ENCODE measurements at places on chromosomes 12 and 14. TPM values are rescaled to one million over a fixed set of nuclear protein-coding genes. Genes with fewer than 3 reads are reported as not detected.

TEX52 gene
- total RNA-seq, result not detected

ZNF839 gene
- 4.6 TPM for total RNA-seq

DNA sequence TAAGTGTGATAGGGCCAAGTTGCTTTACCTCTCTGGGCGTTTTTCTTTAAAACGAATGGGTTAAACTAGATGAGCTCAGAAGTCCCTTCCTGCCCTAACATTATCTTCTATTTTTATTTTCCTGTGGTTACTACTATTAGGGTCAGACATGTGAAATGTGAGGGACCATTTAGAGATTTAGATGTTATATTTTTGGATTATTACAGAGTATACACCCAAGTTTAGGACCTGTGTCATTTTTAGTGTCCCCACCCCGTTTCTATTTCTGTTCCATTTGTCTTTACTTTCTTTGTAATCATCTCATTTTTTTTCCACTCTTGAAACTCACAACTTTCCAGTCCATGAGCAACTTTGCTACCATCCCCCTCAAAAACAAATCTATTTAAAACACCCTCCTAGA is 56.3 kb downstream of the SLC4A8 start:
- no peak for DNase-seq

GRCh38 chr12:66837311-66837627 is 158.4 kb upstream of the GRIP1 start:
- no peak for DNase-seq

- DNase-seq, result no peak
Observed at GRCh38 chr14:95489214-95490137, 27.0 kb downstream of the SYNE3 start.

PMCH gene
- total RNA-seq, result not detected

GRCh38 chr14:76326918-76327689 is 48.8 kb upstream of the ESRRB start:
- DNase-seq, result no peak

COCH gene
- total RNA-seq, result 0.34 TPM

ACSS3 gene
- total RNA-seq, result 0.28 TPM

CLMN gene
- total RNA-seq, result 4.7 TPM

DNA sequence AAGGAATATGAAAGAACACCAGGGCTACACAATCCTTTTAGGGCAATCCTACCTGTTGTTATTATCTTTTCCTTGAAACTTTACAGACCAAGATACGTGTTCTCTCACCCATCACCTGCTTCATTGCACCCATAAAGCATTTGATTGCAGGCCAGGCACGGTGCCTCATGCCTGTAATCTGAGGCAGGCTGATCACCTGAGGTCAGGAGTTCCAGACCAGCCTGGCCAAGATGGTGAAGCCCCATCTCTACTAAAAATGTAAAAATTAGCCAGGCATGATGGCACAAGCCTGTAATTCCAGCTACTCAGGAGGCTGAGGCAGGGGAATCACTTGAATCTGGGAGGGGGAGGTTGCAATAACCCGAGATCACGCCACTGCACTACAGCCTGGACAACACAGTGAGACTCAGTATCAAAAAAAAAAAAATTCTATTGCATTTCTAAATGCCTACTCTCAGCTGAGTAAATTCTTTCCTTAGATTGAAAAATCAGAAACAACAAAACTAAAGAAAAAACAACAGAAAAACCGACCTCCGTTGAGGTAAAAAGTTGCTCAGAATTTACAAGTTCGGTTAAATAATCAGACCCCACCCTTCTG is 183.7 kb upstream of the TMEM132C start:
- DNase-seq, result no peak

OR6C2 gene
- total RNA-seq, result not detected

- DNase-seq, result no peak
Observed at GRCh38 chr12:127078577-127079350, 1188.2 kb upstream of the TMEM132C start.

GRCh38 chr12:74689071-74689655 is 151.5 kb downstream of the ATXN7L3B start:
- DNase-seq, result peak; percentile 11

- DNase-seq, result no peak
Observed at GRCh38 chr14:52124791-52125684, 56.2 kb upstream of the NID2 start.

- no peak for DNase-seq
Observed at GRCh38 chr12:6782850-6783566, 6.3 kb upstream of the CD4 start.

DNA sequence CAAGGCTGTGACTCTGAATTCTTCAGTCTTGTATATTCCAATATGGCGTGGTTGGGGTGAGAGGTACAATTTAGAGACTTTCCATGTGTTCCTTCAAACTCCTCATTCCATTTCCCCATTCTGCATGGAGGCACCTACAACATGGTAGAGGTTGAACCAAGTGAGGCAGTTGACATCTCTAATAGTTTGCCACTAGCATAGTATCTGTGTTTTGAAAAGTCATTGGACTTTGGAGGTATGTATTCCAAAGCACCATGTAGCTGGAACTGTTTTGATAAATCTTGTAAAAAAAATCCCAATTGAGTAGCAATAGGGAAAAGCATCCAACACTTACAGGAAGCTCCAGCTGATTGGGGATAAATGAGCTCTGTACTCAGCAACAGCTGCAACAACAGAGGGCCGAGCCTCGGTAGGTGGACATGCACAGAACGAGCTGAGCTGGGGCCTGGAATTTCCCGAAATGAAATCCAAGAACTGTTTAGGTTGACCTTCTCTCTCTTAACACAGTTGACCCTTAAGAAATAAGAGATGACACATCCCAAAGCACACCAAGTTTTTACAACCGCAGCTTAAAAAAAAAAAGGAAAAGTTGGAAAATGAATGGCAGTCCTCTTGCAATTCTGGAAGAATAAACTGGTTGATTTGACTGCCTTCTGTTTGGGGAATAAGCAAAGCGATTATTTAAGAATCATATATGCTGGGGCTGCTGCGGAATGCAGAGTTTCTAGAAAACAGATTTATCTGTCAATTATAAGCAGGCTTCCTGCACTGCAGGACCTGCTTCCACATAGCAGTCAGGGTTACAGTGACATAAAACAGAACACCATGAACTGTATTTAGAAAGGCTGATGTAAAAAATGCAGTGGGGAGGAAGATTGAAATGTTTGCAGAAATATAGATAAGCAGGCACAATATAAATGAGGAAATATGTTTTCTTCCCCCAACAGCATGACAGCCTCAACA is 194.6 kb upstream of the KRR1 start:
- DNase-seq, result peak; percentile 59

GRCh38 chr12:71591601-71592000 is 72.0 kb downstream of the ZFC3H1 start:
- no peak for DNase-seq

DNA sequence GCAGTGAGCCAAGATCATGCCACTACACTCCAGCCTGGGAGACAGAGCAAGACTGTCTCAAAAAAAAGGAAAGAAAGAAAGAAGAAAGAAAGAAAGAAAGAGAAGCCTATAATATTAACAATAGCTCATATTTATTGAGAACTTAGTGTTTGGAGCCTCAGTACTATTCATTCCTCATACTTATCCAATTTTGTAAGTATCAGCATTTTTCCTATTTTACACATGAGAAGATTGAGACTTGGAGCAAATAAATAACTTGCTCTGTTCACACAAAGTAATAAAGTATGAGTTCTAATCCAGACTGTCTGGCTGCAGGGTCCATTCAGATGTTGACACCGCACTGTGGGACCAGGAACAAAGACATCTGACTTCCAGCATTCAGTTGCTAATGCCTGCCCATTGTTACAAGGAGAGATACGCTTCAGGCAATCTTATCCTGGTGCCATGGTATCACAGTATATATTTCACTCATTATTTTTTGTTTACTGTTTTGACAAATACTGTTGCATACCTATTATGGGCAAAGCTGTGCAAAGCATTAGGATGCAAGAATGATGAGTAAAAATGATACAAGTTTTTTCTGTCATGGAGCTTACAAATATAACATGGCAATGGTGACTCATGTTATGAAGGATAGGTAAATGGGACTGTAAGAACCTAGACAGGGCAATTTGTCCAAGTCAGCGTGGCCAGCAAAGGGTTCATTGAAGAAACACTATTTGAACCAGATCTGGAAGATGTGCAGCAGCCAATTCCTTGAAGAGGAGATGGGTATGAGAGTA is 21.4 kb upstream of the TMTC2 start:
- no peak for DNase-seq

C14orf180 gene
- not detected for total RNA-seq

- no peak for DNase-seq
Observed at GRCh38 chr12:120066341-120066740, 50.2 kb downstream of the RAB35 start.

CCDC196 gene
- total RNA-seq, result not detected

GRCh38 chr12:88471331-88472045 is 108.8 kb downstream of the KITLG start:
- no peak for DNase-seq

- no peak for DNase-seq
Observed at GRCh38 chr12:116055895-116056607, 221.4 kb downstream of the MED13L start.

HCFC2 gene
- 29.8 TPM for total RNA-seq

GUCY2C gene
- not detected for total RNA-seq

DNA sequence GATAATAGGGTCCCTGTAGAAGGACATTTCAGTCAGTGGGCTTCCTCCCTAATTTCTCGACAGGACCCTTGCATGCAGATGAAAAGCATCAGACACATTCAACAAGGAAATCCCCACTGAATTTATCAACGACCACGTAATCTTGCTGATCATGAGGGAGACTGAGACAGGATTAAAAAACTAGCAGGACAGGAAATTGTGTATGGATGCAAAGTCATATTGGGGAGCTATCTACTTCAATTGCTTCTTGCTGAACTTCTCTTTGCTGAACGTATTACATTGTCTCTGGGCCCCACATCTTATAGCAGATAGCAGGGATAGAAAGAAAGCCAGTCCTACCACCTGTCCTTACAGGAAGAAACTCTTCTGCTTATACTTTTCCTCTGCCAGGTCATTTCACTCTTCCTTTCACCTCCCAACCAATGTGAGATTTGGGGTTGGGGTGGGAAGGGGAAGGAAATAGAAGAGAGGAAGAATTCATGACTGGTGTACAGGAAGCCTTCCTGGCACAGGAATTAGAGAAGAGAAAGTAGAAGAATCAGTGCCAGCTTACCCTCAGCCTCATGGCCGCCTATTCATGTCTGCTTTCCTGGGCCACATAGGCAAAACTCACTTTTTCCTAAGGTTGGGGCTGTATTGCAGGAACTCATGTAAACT is 333.3 kb downstream of the ZFP36L1 start:
- DNase-seq, result no peak

DNA sequence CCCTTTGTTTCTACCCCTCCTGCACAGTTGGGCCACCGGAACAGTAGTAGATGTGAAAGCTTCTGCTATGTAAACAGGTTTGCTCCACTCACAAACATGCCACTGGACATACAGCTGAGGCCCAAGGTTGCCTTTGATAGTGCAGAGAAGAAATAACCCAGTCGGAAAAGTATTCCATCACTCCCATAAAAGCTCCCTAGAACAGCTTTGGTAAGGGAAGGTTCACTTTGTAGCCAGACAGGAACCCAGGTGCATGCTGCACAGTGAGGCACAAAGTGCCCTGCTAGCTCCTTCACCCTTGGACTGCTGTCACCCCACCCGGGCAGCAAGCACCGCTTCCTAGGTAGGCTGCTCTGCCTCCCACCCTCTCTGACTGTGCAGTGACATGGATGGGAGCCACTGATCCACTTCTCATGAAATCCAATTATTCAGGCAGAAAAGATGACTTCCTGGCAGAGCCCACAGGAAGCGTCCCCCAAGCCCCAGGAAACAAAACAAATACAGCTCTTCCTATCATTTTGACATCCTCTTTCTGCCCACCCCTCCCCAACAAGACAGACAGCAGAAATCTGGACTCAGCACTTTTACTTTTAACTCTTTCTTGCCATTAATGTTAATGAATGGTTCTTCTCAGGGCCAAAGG is 100.2 kb downstream of the SRGAP1 start:
- no peak for DNase-seq

- no peak for DNase-seq
Observed at GRCh38 chr12:18470251-18470650, 208.9 kb downstream of the PIK3C2G start.

- DNase-seq, result no peak
Observed at GRCh38 chr12:47789712-47790489, 16.9 kb downstream of the SLC48A1 start.

ETNK1 gene
- 24.5 TPM for total RNA-seq

DNA sequence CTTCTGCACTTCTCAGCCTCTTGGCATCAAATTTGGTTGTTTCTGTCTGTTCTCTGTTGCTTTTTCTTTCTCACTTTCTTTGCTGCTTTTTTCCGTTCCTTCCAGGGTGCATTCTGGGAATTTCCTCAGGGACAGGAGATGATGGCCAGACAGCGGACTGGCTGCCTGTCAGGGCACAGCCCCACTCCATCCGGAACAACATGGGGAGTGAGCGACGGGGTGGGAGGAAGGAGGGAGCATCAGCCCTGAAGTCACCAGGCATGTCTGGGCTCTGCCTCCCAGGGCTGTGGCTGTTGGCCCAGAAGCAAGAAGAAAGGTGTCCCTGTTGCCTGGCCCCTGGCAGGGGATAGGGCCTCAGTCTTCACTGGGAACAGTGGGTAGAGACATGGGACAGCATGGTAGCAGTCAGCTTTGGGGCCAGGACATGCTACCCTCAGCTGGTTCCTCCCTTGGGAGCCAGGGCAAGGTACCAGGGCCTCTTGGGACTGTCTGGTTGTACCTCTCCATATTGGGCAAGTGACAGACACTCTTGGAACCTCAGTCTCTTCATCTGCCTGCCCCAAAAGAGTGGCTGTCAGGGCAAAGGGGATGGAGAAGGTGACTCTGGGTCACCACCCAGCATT is 8.6 kb downstream of the PGF start:
- DNase-seq, result no peak

- DNase-seq, result no peak
Observed at GRCh38 chr12:38515912-38516311, 199.3 kb downstream of the ALG10B start.

NGB gene
- not detected for total RNA-seq

DNA sequence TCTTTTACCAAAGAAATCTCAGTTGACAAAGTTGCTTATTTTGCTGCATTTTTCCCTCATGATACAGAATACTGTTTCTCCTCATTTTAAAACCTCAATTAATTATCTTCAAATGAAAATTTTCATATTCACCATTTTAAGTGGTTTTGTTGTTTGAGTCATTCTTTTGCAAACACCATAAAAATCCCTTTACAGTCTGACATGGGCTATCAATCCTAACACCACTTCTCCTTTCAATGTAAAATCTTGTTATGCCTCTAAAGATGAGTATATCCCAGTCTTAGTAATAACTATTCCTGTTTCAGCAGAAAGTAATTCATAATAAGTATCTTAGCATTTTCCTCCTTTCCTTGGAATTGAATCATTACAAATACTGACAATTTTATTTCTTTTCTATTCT is 192.2 kb downstream of the SYT1 start:
- DNase-seq, result no peak

- no peak for DNase-seq
Observed at GRCh38 chr14:69863083-69863482, 16.1 kb upstream of the SMOC1 start.

DNA sequence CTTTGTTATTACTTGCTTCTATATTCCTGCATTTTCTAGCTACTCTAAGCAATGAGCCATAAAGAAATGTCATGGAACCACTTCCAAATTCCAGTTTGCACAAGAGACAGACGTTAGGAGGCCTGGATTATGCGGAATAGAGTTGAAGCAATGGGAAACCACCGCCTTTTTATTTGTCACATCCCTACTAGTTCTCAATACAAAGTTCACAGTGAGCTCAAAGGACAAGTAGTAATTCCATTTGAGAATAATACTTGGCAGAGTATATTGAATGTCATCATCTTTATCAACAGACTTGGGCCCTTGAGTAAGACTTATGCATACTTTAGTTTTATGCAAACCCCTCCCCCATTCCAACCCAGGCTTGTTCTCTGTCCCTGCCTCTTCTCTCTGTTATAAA is 3.7 kb upstream of the SLC15A5 start:
- DNase-seq, result no peak

WNT1 gene
- total RNA-seq, result not detected

Measured in SJSA1 (cell line).